ENCODE measurements at places on chromosomes 4 and X.
A peak's percentile ranks its signal among the peaks of the same experiment; 100 is the strongest.

- no peak for DNase-seq
Observed at GRCh38 chr4:168151327-168151726, 59.0 kb downstream of the ANXA10 start.

DNA sequence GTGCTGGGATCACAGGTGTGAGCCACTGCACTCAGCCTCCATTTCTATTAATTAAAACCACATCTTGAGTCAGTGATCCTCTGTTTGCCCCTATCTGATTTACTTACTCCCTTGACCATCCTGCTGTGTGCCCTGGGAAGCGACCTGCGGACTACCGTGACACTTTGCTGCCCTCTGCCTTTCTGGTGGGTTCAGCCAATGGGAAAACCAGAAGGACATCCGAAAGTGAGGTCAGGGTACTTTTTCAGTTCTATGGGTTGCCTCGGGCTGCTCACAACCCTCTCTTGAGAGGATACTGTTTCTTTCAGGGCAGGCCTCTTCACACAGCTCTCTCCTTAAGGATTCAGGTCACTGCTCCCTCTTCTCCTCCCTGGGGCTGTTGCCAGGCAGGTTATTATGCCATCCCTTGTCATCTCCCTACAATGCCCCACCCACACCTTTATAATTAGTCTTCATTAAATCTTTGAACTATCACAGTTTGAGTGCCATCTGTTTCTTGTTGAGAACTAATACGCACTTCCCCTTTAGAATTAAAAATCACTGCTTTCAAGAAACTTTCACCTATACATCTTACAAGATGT lies 21.4 kb downstream of the PLAC8 start:
- DNase-seq, result no peak

GRCh38 chr4:174464949-174465348 lies 57.3 kb downstream of the HPGD start:
- DNase-seq, result no peak

DNA sequence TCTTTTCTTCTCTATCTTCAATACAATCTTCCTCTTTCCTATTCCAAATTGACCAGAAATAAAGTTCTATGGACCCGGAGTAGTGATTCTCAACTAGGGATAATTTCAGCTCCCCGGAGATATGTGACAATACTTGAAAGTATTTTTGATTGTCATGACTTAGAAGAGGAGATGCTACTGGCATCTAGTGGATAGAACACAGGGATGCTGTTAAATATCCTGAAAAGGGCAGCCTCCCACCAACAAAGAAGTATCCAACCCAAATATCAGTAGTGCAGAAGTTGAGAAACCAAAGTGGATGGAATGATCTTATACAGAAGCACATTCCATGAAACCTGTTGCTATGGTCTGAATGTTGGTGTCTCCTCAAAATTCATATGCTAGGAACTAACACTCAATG lies 65.7 kb upstream of the NDST3 start:
- DNase-seq, result no peak

- DNase-seq, result no peak
Observed at GRCh38 chrX:110050901-110051300, 48.0 kb downstream of the TMEM164 start.

GRCh38 chrX:108420481-108420880 lies 17.7 kb downstream of the COL4A6 start:
- DNase-seq, result no peak

GRCh38 chr4:140326395-140326993 lies 47.0 kb upstream of the SCOC start:
- DNase-seq, result peak; percentile 60

DNA sequence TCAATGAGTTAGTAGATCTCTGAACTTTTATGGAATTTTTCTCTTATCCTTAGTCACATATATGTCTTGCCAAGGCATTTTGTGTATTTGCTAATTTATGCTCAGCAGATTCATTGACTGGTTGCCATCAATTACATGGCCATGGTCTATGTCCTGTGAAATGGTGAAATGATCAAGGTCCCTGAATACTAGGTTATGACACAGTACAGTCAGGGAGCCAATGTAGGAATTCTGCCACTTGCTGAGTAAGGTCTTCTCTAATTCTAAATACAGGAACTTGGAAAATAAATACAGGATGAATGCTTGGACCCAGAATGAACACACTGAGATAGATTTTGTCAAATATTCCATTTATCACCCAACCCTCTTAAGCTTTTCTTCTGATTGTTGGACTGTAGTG lies 35.2 kb downstream of the ALPK1 start:
- DNase-seq, result no peak

DNA sequence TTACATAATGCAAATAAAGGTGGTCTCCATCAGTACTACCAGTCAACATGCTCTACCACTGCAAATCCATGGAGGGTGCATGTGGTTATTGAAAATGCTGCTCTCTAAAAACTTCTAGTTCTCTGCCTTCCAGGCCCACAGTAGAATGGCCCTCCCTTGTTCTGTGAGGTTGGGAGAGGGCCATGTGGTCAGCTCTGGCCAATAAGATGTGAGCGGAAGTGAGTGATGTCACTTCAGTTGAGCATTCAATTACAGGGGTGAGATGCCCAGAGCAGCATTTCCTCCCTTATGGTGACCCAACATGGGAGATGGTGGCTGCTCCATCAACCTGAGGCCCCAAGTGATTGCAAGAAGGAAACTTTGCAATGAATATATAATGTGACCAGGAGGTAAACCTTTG lies 148.8 kb downstream of the CPEB2 start:
- DNase-seq, result no peak

DNA sequence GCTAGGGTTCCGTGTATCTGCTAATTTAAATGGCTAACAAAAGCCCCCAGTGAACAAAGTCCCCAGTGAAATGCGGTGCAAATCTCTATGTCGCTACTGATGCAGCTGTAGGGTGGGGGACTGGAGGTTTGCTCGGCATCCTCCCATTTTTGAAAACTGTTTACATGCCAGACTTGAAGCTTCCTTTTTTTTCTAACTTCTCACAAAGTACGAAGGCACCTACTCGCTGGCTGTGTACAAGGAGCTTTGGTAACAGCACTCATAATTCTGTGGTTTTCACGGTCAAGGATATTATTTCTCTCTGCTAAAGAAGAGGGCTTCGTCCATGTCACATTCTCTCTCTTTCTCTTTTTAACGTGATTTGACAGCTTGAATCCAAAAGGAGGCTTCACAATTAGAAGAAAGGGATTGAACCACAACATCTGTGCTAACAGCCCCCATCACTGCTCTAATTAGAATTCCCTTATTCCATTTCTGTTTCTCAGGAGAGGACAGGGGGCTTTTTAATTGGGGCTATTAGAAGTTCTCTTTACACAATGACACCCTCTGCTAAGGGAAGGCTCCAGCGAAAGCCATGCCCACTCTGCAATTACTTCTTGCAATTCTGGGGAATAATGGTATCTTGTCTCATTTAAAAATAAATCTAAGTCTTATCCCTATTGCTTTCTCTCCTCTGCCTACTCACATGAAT lies 46.7 kb downstream of the TMEM156 start:
- DNase-seq, result no peak

- DNase-seq, result no peak
Observed at GRCh38 chr4:33149658-33150524, 2429.7 kb downstream of the PCDH7 start.

- DNase-seq, result no peak
Observed at GRCh38 chrX:41522081-41522480, 74.9 kb downstream of the NYX start.

- DNase-seq, result no peak
Observed at GRCh38 chr4:88514557-88515511, 8.7 kb downstream of the PYURF start.

DNA sequence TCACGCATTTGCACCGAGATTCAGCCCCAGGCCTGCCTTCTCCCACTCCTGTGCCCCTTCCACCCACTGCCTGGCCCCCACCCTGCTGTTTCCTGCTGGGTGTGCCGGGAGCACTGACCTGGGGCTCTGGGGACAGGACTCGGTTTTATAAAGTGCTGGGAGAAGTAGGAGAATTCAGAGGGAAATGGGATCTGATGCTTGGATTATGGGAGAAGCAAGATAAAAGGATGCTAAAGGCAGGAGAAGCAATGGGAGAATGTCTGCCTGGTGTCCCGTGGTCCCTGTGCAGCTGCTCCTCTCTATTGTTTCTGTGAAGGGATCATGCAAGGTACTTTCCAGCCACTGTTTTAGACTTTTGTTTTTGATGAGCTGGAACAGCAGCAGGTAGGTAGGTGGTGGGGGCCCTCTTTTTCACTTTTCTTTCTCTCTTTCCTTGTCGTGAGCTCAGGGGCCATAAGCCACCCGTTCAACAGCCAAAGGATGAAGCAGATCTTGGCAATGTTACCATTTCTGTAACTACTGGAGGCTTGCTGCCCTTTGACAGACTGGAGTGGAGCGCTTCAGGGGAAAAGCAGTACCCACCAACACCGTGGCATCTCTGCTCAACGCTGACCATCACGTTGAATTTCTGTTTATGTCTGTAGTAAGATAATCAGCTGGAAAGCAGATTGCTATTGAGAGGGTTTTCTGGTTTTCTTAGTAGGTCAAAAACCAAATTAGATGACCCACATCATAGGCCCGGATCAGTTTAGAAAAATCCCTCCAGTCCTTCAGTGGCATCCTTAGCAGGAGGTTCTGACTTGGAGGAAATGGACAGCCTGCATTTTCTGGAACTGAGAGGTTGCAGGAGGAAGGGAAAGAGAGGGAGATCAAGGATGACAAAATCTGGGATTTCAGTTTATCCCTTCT lies 63.8 kb upstream of the ENPP6 start:
- DNase-seq, result no peak

GRCh38 chr4:31374256-31374960 lies 654.2 kb downstream of the PCDH7 start:
- no peak for DNase-seq

DNA sequence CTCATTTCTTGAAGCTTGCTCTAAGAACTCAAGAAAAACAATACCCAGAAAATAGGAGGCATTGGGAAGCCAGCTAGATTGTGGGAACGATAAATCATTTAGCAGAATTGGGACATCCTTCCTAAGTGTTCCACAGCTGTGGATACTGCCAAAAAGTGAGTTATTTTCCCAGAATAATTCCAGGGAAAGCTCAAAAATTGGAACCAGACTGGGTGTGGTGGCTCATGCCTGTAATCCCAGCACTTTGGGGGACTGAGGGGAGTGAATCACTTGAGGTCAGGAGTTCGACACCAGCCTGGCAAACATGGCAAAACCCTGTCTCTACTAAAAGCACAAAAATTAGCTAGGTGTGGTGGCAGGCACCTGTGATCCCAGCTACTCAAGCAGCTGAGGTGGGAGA lies 68.2 kb upstream of the GK2 start:
- no peak for DNase-seq

GRCh38 chrX:148500423-148501385 lies at the start of gene AFF2:
Gene AFF2, plus strand, starts transcription at chrX:148500617. Its CDS starts 481 bp downstream, at chrX:148501098.
- DNase-seq, result peak; percentile 53

- no peak for DNase-seq
Observed at GRCh38 chr4:146211440-146211839, 2.9 kb upstream of the REELD1 start.

DNA sequence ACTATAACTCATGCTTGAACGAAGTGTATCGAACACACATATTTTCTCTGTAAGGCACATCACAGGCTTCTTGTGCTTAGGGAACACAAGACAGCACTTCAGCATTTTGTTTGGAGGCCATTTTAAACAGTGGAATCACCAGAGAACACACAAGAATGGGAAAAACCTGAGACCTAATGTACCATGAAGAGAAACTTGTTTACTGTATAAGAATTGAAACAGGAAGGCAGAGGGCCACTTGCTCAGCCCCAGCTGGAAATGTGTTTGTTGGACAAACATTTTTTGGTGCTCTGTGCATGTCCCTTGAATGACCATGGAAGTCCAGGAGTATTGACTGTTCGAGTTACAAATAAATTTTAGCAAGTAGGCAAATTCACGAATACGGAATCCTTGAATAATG lies 47.5 kb downstream of the RAPGEF2 start:
- no peak for DNase-seq

- no peak for DNase-seq
Observed at GRCh38 chr4:53929311-53929710, 135.1 kb downstream of the CHIC2 start.

- no peak for DNase-seq
Observed at GRCh38 chrX:153813161-153813560, 17.2 kb downstream of the PDZD4 start.

GRCh38 chrX:7542587-7543380 lies 300.2 kb upstream of the VCX start:
- no peak for DNase-seq

- no peak for DNase-seq
Observed at GRCh38 chrX:27674491-27674890, 84.3 kb downstream of the DCAF8L2 start.

GRCh38 chr4:5956285-5957021 lies 61.8 kb downstream of the C4orf50 start:
- DNase-seq, result peak; percentile 36

DNA sequence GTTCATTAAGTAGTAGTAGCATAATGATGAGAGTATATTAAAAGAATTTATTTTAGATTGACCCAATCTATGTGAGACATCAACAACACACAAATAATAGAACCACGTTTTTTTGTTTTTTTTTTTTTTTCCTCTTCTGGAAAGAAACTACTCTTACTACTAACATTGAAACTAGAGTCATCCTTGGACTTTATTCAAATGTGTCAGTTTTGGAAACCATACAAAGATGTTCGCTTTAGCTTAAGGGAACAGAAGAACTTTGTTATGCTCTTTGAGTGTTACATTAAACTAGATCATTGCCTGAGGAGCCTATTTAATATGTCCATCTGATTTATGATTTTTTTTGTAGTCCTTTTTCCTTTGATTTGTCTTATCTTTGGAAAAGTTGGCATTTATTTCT lies 166.7 kb downstream of the RPA4 start:
- no peak for DNase-seq

DNA sequence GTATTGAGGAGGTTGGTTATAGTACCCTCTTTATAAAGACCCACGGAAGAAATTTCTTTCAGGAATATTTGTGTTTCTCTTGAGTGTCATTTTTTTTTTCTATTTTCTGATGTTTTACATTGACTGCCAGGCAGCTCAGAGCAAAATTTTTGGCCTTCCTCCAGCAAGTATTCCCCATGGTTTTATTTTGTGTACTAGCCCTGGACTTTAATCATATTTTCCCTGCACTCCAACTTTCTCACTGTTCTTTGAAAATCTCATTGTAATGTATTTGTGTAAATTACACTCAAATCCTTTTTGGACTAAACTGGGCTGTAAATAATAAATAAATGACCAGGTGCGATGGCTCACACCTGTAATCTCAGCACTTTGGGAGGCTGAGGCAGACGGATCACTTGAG lies 45.6 kb upstream of the USP46 start:
- no peak for DNase-seq

- DNase-seq, result no peak
Observed at GRCh38 chrX:21943460-21944135, 3.1 kb downstream of the SMS start.
